SK-N-SH treated with all-trans-retinoic acid at 6 μM for 48 hours (cell line): ENCODE measurements at places on chromosomes 1 and 21.

DNA sequence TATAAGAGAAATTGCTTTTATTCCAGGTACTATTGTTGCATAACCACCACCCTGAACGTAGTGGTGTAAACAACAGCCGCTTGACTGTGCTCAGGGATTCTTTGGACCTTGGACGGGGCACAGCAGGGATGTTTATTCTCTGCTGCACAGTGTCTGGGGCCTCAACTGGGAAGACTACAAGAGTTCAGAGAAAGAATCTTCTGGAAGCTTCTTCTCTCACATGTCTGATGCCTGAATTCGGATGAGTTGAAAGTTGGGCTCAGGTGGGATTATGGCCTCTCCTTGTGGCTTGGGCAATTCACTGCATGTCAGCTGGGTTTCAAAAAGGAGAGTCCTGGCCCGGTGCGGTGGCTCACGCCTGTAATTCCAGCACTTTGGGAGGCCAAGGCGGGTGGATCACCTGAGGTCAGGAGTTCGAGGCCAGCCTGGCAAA, 19.0 kb upstream of the SSBP3 start:
- no peak for ATAC-seq

DNA sequence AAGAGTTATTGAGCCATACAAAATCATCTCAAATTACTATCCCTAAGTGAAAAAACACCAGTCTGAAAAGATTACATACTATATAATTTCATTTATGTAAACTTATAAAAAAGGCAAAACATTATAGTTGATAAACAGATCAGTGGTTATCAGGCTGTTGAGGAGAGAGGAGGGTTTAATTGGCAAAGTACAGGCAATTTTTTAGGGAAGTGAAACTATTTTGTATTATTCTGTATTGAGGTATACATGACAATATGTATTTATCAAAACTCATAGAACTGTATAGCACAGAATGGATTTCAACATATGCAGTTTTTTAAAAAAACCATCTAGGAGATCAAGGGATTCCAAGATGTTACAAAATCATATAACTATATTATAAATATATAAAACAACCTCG, 403.7 kb downstream of the LTN1 start:
- no peak for ATAC-seq

DNA sequence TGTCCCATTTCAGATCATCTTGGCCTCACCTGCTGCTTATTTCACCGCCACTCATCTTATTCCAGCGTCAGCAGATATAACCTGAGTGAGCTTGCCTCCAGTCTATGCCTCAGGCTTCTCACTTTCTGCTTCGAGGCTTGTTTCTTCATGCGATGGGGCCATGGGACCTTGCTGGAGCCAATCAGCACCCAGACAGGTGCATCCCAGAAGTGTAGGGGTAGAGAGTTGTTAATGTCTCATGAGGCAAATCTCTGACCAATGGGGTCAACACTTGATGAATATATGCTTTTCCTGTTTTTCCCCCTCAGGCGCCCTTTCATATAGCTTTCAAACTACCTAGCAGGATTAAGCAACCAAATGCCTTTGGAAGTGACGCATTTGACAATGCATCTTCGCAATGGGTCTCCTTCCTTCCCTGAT, 935 bp upstream of the YIPF1 start:
- no peak for ATAC-seq

DNA sequence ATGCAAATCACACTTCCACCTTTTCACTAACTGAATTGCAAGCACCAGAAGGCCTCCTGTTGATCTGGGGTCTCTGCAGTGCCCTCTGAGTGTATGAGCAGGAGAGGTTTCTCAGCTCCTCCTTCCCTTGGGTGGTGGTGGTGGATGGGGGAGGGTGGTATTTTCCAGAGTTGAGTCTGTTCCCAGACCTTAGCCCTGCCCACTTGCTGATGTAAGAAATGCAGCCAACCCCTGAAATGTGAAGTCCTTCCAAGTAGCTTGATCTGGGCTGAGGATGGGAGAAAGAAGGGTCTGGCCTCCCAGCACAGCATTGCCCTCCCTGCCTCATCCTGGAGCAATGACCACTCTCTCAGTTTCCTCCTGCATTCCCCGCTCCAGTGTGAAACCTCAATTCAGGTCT, 6.3 kb upstream of the FOXD2 start:
- ATAC-seq: no peak

- ATAC-seq: no peak
These were observed 20.6 kb upstream of the PLEKHA6 start for GRCh38 chr1:204380293-204380831.

DNA sequence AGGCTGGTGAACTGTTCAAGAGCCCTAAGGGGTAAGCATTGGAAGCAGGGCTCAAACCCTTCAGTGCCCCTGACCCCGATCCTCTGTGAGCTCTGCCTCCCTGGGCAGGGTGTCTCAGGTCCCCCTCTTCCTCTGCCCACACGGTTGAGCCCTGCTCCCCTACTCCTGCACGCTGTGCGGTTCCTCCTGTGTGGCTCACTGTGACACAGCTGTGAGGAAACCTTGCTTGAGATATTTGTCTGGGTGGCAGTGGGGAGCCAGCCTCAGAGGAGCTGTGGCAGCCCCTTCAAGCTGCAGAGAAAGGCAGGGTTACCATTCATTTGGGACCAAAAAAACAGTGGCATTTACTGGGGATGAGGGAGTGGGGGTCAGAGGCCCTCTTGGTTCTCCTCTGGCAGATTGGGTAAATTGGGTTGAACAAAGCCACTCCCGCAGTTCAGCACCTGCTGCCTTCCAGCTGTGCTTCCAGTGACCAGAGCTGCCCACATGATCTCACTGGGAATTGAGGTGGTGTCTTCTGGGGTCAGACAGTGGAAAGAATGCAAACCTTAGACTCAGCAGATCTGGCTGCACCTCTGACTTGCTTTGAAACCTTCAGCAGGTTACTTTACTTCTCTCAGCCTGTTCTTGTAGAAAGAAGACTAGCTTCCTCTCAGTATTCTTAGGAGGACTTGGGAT, 60.6 kb upstream of the CD1D start:
- no peak for ATAC-seq

GRCh38 chr1:151577173-151577572, 34.7 kb upstream of the SNX27 start:
- ATAC-seq: no peak

- ATAC-seq: peak; percentile 97
These were observed 76.0 kb downstream of the CD247 start for GRCh38 chr1:167442142-167442848.

GRCh38 chr1:172289448-172289847, 131.0 kb upstream of the C1orf105 start:
- no peak for ATAC-seq

GRCh38 chr1:82485591-82486369, 685.0 kb downstream of the ADGRL2 start:
- peak; percentile 57 for ATAC-seq

- peak; percentile 53; the same call in 2 of the 3 replicates for ATAC-seq
These were observed 106.7 kb downstream of the DPYD start for GRCh38 chr1:97814121-97814520.
